Adipocyte (in vitro differentiated cells): ENCODE measurements at places on chromosomes 3 and 15.

- DNase-seq = no peak
Observed at GRCh38 chr3:145854499-145854898, 306.5 kb downstream of the PLOD2 start.

DNA sequence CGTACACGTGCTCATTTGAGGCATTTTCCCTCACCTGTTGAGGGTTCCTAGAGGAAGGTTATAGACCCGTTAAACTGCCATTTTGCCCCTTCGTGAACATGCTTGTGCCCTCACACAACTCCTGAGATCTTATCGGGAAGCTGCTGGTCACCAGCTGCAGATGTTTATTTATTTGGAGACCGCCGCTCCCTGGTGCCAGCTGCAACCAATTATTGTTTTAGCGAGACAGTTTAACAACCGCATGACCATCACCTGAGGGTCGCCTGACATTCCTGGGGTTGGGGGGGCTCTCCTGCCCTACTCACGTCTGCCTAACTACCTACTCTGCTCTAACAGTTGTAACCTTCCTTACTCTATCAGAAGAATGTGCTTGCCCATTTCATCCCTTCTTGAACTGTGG, 292.5 kb downstream of the MCTP2 start:
- DNase-seq = no peak

DNA sequence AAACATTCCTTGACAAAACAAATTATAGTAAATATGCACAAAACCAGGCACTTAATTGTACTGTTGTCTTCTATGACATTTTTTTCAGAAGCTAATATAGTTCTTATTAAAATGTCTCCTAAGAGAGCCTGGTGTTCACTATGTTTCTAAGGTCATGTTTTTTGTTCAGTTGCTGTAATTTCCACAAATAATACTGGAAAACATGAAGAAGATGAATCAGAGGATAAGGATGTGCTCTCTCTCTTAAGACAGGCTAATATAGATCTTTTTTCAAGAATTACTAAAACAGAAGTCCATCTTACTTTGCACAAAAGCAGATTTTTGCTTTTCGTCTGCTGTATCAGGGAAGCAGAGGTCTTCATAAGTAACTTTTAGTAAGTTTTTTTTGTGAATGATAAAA, 823.0 kb upstream of the NECTIN3 start:
- DNase-seq = peak; percentile 38

GRCh38 chr3:51718547-51719409, 11.9 kb downstream of the GRM2 start:
- peak; percentile 41 for DNase-seq

- DNase-seq = no peak
Observed at GRCh38 chr3:121436641-121437040, 109.1 kb downstream of the POLQ start.

GRCh38 chr15:63484433-63485186, 19.8 kb upstream of the USP3 start:
- DNase-seq = no peak

DNA sequence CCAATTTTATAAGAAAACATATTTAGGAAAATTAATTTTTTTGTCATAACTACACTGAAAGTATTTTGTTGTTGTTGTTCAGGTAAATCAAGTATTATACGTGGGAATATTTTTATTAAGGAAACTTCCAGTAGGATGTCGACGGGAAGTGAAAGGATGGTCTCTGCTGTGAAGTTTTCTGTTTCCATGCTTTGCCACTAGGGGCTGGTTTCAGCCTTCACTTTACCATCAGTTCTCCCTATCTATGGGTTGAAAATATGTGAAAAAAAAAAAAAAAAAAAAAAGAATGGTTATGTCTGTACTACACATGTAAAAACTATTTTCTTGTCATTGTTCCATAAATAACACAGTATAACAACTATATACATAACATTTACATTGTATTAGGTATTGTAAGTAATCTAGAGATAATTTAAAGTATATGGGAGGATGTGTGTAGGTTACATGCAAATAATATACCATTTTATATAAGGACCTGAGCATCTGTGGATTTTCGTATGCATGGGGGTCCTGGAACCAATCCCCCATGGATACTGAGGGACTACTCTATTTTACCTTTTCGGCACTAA, 136.7 kb downstream of the SMAD6 start:
- DNase-seq = peak; percentile 78

DNA sequence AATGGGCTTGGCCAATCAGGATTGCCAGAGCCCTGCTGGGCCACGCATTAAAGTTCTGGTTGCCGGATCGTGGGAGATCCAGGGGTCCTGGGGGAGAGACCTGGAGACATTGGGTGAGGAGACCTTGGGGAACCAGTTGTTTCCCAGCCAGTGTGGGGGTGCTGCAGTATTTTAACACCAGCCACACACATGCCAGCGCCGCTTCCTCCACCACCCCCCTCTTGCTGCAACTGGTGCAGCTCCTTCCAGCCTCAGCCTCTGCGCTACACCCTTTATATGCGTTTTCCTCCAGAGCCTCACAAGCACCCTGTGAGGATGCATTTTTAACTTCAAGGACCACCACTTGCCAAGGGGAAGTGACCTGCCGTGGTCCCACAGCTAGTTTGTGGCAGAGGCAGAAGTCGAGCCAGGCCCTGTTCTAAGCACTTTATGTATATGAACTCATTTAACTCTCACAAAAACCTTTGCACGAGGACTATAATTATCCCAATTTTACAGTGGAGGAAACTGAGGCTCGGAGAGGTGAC, 29.4 kb upstream of the GRIP2 start:
- DNase-seq = no peak

- DNase-seq = no peak
Observed at GRCh38 chr3:56806407-56806806, 4.7 kb upstream of the ARHGEF3 start.

GRCh38 chr3:67920311-67920710, 265.9 kb upstream of the SUCLG2 start:
- no peak for DNase-seq

GRCh38 chr3:55373423-55373822, 113.7 kb downstream of the WNT5A start:
- DNase-seq = no peak

- no peak for DNase-seq
Observed at GRCh38 chr15:57526076-57526475, 65.6 kb upstream of the MYZAP start.

DNA sequence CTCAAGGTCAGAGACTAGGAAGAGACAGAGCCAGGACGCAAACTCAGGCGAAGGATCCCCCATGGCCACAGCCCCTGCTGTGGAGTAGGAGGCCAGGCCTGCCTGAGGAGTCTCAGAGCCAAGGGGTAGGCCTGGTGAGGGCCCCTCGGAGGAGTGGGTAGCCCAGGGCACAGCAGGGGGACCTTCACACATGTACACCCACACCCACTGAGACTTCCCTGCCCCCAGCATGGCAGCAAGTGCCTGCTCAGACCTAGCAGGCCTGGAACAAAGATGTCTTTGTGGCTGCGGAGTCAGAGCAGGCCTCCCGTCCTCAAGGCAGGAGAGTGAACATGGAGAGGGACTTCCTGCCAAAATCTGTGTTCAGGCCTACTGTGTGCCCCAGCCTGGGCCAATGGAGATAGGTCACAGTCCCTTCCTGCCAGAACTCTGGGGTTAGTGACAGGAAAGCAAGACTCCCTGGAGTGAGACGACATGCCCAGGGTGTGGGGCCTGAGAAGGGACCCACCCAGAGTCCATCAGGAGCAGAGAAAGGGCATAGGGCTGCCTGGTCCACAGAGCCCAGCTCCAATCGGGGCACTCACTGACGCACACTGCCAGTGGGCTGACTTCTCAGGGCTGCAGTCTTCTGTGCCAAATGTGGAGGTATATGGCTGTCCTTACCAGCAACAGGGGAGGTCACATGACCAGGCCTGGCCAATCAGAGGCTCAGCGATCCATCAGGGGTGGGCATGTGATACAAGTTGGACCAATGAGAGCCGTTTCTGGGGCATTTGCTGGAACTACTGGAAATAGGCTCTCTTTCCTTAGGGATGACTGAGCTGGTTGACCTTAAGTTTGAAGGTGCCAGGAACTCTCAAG, 2.3 kb downstream of the GRIP2 start:
- no peak for DNase-seq

- no peak for DNase-seq
Observed at GRCh38 chr3:103057003-103057402, 622.2 kb downstream of the ZPLD1 start.

- no peak for DNase-seq
Observed at GRCh38 chr3:71387586-71387985, 195.9 kb downstream of the FOXP1 start.

DNA sequence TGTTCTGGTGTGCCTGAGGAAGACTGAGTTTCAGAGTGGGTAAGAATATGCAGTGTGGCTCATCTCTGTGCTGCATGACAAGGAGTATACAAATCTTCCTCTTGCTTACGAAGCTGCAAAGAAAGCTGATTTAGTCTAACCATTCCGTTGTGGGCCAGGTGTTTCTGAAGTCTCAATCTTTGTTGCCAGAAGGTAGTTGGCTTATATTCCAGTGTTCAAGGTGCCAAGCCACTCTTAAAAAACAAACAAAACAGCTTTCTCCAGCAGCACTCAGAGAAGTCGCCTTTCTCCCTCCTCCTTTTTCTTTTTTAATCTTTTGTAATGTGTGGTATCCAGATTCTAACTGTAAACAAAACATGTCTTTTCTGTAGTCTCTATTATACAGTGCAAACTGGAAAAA, 872.4 kb downstream of the NAALADL2 start:
- no peak for DNase-seq

- DNase-seq = no peak
Observed at GRCh38 chr3:73475717-73476116, 149.0 kb downstream of the PDZRN3 start.

DNA sequence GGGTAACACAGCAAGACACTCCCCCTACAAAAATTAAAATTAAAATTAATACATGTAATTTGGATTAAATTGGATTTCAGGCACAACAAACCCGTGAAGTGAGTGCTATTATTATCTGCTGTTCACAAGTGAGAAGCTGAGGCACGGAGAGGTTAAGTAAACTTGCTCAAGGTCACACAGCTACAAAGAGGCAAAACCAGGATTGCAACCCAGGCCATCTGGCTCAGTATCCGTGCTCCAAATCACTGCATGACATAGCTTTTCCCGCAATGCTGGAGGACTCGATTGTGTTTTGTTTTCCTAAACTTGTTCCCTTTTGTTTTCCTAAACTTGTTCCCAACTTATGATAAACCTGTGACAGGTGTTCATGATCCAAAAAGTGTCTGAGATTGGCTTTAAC, 19.9 kb upstream of the C15orf39 start:
- DNase-seq = no peak

- peak; percentile 18 for DNase-seq
Observed at GRCh38 chr3:137792626-137793271, 28.6 kb downstream of the SOX14 start.

DNA sequence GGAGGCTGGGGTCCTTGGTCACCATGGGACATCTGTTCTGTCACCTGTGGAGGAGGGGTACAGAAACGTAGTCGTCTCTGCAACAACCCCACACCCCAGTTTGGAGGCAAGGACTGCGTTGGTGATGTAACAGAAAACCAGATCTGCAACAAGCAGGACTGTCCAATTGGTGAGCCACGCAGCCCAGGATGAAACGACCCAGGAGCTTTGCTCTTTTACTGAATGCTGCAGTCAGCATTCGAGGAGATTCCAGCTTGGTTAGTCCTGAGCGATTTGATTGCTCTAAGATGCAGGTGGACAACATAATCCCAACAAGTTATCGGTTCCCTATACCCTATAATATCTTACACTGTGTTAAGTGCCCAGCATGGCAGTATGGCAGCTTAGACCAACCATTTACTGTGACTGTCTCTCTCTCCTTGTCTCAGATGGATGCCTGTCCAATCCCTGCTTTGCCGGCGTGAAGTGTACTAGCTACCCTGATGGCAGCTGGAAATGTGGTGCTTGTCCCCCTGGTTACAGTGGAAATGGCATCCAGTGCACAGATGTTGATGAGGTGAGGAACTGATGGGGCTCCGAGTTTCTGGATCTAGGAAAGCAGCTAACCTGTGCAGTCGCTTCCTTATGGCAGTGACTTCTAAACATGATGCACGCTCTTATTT, 7.8 kb downstream of the THBS1 start:
- DNase-seq = peak; percentile 24

- peak; percentile 65 for DNase-seq
Observed at GRCh38 chr15:85621094-85621493, 173.6 kb downstream of the KLHL25 start.

GRCh38 chr15:29470794-29471193, 201.2 kb upstream of the NSMCE3 start:
- DNase-seq = no peak

GRCh38 chr15:25182736-25183445, 228.1 kb downstream of the SNRPN start:
- no peak for DNase-seq

DNA sequence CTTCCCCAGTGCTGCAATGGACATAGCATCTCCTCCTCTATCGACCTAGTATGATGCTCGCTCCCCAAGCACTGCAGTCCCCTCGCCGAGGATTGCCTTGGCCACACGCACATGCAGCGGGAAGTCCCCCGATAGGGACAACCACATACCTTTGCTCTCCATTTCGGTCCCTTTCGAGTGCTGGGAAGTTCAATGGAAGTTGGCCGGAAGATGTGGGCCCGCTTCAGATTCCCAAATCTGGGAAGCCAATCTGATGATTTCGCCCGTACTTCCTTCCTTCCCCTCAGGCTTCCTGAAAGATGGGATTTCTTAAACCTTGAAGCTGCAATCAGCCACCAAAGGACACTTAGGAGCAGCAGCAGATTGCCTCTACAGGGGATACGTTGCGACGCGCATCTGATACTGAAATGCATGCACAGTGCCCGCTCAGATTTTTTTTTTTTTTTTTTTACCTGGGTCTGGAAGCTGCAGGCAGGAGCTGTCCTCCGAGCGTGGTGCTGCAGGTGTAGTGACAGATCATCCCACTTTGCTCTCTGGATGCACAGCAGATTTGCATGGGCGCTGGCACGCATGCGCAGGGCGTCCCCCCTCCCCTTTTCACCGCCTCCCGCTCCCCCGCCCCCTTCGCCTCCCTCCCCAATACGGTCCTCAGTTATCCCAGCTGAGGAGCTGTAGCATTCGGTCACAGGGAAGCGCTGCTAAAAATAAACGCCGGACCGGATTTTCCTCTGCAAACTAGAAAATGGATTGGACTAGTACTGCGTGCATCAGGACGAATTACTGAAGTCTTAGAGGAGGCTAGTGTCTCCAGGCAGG, at the start of gene FGF12:
FGF12 (minus strand) TSS at position 510 of the 816 bp plus-strand sequence.
- DNase-seq = peak; percentile 9

GRCh38 chr3:55481744-55482495, 5.2 kb downstream of the WNT5A start:
- peak; percentile 66 for DNase-seq

DNA sequence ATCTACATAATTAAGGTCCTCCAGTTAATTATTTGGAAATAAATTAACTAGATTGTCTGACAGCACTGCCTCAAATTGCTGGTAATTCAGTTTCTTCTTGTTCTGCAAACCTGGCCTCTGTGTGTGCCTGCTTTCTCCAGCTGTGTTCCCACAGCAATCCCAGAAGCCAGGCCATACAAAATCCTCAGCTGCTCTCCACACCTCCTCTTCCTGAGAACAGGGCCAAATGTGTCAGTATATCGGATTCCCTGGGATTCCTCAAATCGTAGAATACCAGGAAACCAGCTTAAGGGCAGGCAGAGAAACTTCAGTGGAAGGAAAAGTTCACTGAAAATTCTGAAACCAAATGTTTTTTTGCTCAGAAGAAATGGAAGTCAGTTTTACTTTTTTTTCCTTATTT, 261.4 kb downstream of the ZMAT3 start:
- no peak for DNase-seq

- DNase-seq = peak; percentile 59
Observed at GRCh38 chr3:150497956-150498355, 48.3 kb downstream of the SERP1 start.
